Anterior cingulate cortex (tissue), 58 donors: ENCODE measurements at places on chromosomes 5 and 9.
A peak's percentile ranks its signal among the peaks of the same experiment; 100 is the strongest.

DNA sequence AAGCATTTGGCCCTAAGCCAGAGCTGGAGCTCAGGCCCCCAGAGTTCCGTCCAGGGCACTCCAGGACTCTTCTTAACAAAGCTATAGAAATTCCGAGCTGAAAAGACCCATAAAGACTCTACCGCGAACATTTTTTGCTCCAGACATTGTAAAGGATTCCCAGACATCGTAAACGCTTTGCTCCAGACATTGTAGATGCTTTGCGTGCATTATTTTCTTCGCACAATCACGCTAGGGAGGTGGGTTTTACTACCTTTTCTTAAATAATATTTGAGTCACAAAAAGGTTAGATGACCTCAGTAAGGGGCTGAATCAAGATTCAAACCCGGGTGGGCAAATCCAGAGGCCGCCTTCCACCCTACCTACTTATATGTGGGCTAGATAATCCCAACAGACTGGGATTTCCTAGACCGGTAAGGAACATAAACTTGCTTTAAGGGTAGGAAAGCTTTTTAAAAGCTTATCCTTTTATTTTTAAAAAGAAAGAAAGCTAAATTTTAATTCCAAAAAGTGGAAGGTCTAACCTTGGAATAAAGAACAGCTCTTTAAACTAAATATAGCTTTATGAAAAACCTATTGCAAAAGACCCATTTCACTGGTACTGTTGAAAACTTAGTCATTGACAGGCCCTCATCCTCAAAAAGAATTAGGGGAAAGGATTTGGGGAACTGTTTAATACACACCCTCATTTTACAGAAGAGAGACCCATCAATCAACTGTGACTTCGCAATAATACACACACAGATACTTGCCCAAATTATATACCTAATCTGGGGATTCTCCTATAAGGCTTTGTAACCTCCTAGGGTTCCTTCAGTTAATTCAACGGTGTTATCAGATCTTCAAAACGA, 822 bp upstream of the TNIP1 start:
- DNase-seq = no peak

DNA sequence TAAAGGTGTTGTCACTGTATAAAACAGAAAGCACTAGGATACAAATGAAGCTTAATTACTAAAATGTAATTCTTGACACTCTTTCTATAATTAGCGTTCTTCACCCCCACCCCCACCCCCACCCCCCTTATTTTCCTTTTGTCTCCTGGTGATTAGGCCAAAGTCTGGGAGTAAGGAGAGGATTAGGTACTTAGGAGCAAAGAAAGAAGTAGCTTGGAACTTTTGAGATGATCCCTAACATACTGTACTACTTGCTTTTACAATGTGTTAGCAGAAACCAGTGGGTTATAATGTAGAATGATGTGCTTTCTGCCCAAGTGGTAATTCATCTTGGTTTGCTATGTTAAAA, 43.8 kb downstream of the NDFIP1 start:
- no peak for DNase-seq

DNA sequence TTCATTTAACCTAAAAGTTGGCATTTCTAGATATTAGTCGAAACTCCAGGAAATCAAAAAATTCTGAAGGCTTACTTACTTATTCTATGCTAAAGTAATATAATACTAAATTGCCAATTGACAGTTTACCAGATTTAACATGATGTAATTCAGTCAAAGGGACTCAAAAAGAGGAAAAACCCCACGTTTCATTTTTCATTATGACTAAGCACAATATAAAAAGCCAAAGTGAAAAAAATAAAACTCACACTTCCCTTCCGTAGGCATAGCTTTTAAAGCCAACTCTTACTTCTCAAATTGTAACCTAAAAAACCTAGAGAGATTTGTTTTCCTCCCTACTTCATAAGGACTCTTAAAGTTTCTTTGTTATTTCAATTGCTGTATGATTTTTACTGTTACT, 146.6 kb downstream of the RAPGEF6 start:
- no peak for DNase-seq

DNA sequence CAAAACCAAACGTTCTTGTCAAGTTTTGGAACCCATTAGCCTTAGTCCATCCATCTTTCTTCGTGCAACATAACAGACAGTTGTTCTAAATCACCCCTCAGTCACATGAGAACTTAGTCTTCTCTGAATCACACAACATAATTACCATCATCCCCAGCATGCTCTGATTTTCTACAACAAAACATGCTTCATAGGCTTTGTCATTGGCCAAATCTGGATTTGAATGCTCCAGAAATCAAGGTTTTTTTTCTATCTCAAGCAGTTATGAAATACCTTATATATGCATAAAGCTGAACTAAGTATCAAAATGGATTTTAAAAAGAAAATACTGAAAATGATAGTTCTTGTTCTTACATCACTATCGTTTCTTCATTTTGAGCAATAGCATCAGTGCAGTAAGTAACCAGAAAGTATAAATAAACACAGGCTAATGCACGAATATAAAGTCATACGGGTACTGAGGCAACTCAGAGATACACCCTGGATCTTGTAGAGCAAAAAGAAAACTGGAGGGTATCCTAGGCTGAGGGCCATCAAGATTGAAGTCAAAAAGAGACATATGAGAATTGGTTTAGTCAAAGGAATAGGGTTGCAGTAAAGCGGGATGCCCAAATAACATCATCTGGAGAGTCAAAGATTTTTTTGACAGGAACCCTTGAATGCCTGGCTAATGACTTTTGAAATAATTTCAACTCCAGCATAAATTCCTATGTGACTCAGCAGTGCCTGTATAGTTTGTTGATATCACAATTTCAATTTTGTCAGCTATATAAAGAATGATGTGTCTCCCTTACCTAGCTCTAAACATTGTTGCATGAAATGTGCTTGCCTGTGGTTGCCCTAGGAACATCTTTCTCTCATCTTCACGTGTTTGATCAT, 164.7 kb downstream of the ADAMTSL1 start:
- DNase-seq = no peak

- DNase-seq = no peak
Measured at GRCh38 chr5:151740336-151740942, 18.0 kb downstream of the ATOX1 start.

- peak; percentile 4 for DNase-seq
Measured at GRCh38 chr9:129783516-129784361, 19.2 kb upstream of the TOR1B start.

- DNase-seq = no peak
Measured at GRCh38 chr5:175687231-175687701, 29.4 kb downstream of the HRH2 start.

GRCh38 chr5:140988100-140988499, 21.8 kb downstream of the PCDHAC2 start:
- no peak for DNase-seq

- no peak for DNase-seq
Measured at GRCh38 chr5:134177369-134178095, 782 bp upstream of the SKP1 start.

- DNase-seq = no peak
Measured at GRCh38 chr5:104421431-104421830, 858.8 kb upstream of the NUDT12 start.

- no peak for DNase-seq
Measured at GRCh38 chr5:143186623-143187022, 216.9 kb downstream of the NR3C1 start.

- DNase-seq = no peak
Measured at GRCh38 chr9:109441296-109441695, 56.8 kb downstream of the PTPN3 start.

DNA sequence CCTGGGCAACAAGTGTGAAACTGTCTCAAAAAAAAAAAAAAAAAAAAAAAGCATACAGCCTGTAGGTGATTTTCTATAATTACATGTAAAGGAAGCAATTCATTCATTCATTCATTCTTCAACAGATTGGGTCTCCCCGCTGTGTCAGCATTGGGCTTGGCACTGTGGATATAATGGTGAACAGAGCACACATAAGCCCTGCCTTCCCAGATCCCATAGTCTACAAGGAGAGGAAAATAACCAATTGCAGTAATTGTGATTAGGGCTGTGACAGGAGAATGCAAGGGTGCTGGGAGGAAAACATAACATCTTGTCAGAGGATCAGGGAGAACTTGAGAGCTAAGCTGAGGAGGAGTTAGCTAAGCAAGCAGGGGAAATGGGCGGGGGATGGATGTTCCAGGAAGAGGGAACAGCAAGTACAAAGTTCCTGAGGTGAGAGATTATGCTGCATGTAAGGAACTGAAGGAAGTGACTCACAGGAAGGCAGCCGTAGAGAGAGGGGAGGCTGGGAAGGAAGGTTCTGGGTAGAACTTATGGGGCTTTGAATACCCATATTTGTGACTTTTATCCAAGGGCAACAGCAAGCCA, 24.0 kb upstream of the KLF9 start:
- no peak for DNase-seq

DNA sequence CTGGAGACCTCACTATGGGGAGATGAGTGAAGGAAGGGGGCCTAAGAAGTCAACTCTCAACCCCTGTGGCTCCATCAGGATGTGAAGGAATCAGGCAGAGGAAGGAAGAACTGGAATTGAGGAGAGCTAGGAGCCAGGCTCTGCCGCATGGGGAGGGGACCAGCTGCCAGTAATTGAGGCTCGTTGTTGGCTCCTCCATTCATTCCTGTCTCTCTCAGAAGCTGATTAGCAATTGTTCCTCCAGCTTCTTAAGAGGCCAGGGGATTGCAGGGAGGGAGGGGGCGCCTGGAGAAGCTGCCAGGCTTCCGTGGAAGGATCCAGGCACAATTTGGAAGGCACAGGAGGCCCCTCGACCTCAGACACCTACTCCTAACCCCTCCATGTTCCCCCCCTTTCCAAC, 20.5 kb upstream of the TTLL11 start:
- no peak for DNase-seq

GRCh38 chr5:136006761-136007251, 22.0 kb upstream of the TGFBI start:
- DNase-seq = no peak

GRCh38 chr9:136674786-136675349, 12.2 kb downstream of the EGFL7 start:
- DNase-seq = no peak

DNA sequence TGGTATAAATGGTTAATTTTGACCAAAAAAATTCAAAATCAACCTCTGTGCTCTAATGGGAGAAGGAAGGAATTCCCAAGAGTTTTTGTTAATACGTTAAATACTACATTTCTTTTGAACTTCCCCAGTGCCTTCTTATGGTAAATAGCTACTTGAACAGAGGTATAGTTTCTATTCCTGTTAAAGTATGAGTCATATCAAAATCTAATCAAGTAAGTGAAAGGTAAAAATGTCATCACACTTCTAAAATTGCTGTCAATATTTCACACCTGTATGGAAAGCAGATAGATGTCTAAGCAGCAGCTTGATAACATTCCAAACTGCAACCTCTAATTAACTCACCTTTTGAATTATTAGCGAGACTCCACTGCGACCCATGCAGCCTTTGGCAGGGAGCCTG, 214.1 kb upstream of the MEF2C start:
- no peak for DNase-seq

DNA sequence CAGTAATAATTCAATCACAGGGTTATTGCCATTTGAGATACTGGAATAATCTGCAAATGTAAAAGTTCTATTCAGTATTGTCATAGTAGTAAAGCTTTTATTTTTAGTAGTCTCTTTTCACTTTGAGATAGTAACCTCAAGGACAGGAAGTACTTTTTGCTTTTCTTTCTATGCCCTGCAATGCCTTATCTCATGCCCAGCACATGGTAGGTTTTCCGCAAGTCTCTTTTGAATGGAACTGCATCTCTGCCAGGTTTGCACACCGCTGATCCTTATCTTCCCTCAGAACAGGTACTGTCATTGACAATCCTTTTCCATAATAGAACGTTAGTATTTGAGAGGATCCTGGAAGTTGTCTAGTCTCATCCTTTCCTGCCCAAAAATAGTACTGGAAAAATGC, 91.8 kb upstream of the IFNK start:
- DNase-seq = no peak

- no peak for DNase-seq
Measured at GRCh38 chr5:179404321-179405053, 59.2 kb upstream of the ADAMTS2 start.

GRCh38 chr5:124742983-124743601, 3.3 kb downstream of the ZNF608 start:
- DNase-seq = no peak

DNA sequence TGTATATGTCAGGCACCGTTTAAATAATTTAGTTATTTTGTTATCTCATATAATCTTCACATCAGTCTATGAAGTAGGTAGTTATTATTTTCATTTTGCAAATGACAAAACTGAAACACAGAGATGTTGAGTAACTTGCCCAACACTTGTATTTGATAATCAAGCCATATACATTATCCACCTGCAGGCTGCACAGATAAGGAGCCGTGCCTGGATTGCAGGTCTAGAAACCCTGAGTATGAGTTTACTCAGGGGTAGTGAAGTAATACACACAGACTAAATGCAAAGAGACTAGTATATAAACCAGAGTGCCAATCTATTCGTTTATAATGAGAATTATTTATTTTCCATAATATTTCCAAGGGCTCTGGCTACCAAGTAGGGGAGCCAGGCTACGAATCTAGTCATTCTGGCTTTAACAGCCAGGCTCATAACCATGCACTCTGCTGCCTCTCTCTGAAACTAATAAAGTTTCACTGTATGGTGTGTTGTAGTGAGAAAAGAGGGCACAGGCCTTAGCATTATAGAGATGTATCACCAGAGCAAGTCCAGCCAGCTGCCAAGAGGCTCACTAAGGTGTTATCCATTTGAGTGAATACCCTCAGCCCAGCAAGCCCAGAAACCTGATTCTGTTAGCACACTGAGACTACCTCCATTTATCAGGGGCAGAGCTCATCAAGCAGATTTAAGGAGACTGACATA, 4.5 kb downstream of the HEMGN start:
- no peak for DNase-seq

GRCh38 chr5:141001844-141002604, 35.7 kb downstream of the PCDHAC2 start:
- no peak for DNase-seq

- DNase-seq = no peak
Measured at GRCh38 chr5:23740029-23740428, 232.6 kb downstream of the PRDM9 start.

DNA sequence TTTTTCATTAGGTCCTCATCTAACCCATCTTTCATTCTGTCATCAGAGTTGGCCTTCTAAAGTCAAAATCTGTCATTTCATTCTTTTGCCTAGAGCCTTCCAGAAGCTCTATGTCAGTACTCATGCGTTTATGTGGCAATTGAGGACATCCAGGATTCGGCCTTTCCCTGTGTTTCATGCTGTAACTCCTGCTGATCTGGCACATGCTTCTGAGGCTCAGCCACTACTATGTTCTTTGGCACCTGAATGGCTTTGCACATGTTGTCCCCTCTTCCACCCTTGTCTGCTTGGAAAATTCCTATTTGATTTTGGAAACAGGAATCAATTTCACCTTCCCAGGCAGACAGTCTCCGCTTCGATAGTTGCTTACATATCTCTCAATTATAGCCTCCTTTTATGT, 84.9 kb downstream of the GDNF start:
- DNase-seq = no peak

- DNase-seq = no peak
Measured at GRCh38 chr9:100590481-100590880, 12.6 kb downstream of the CAVIN4 start.

- no peak for DNase-seq
Measured at GRCh38 chr9:126860757-126861466, 473 bp downstream of the ZBTB34 start.

- no peak for DNase-seq
Measured at GRCh38 chr5:15737036-15737821, 237.2 kb downstream of the FBXL7 start.

- DNase-seq = no peak
Measured at GRCh38 chr5:62576570-62577170, 1.9 kb upstream of the LRRC70 start.

- DNase-seq = no peak
Measured at GRCh38 chr9:75086541-75087288, 1.2 kb downstream of the NMRK1 start.
